ENCODE measurements at places on chromosomes 1 and 21.

DNA sequence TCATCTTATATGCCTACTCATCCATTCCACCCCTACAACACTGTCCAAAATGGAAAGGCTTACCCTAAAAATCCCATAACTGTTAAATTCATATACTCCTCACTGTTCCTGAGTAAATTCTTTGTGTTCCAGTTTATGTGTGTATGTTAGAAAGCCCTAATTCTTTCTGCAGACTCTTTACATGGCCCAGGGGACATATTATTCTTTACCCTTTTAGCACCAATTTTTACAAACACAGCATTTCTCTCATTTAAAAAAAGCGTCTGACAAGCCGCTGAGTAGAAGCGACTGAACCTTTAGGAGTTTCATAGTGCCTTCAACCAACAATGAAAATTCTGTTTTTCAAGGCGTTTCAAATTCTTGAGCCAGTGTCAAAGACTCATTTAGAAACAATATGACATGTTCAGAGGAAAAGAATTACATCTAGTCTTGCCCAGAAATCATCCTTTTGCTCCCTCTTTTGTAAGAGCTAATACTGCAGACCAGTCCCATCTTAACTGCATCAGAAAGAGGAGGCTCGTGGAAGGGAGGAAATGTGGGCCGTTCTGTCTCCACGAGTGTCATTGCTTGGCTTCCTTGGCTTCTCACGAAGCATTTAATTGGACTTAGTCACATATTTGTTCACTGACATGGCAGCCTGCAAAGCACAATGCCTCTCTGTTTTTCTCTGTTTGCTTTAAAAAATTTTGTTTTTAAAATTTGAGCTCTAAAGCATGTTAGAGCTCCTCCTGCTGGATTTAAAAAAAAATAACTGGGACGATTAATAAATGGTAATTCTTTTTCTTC lies 21.3 kb upstream of the C1orf105 start:
- DNase-seq, result no peak

- DNase-seq, result no peak
Measured at GRCh38 chr1:51624855-51625254, 8.0 kb downstream of the OSBPL9 start.

GRCh38 chr1:162599451-162599850 lies 32.8 kb upstream of the DDR2 start:
- no peak for DNase-seq

DNA sequence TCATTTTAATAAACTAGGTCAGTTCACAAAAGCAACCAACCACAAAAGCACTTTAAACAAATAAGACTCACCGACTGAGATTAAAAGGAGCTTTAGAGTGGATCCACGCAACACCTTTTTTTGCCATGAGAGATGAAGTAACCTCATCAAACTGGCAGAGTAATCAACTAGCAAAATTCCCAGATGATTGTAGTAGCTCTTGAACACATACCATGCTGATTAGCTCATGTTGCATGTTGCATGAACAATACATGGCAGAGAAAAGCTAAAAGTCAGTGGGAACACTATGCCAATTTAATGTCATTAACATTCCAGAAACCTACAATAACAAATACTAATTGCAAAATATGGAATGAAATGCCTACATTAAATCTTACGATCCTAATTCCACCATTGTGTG lies 4.1 kb downstream of the WARS2 start:
- DNase-seq, result no peak

- no peak for DNase-seq
Measured at GRCh38 chr21:31172328-31172727, 134.1 kb upstream of the KRTAP19-8 start.

DNA sequence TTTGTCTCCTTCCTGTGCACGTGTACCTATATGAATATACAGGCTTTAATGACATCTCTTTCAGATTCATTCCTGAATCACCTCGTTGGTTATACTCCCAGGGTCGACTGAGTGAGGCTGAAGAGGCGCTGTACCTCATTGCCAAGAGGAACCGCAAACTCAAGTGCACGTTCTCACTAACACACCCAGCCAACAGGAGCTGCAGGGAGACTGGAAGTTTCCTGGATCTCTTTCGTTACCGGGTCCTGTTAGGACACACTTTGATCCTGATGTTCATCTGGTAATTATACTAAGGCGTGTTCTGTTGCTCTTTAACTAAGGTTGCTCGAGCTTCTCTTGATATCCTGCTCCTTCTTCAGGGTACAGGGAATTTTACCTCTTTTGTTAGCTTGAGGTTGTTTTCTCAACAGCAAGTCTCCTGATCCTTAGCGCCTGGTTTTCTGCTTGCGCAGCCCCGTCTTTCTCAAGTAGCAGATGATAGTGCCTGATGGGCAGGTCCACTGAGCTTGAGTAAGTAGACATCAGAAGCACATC lies 55.1 kb downstream of the SLC22A15 start:
- DNase-seq, result no peak

DNA sequence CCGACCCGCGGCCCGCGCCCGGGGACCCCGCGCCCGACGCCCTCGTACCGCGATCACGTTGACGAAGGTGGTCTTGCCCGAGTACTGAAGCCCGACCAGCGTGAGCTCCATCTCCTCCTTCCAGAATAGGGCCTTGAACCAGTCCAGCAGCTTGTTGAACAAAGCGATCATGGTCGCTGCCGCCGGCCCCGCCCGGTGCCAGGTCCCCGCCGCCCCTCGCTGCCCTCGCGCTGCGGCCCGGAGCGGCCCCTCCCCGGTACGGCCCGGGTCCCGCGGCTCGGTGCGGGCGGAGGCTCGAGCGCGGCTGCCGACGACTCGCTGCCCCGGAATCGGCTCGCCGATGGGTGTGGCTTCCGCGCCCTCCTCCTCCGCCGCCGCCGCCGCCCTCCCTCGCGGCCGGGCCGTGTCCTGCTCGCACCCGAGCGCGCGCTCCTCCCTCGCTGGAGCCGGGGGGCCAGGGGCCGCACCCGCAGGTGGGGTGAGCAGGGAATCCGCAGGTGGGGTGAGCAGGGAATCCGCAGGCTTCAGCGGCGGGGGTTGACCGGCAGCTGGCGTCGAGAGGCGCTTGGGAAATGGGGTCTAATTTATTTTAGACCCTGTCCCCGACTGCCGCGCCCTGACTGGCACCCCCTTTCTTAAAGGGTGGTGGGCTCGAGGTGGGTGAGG lies at the start of gene ARL8A:
Gene ARL8A, minus strand, starts transcription at position 336 of the 666 bp plus-strand sequence. Its CDS starts 165 bp downstream, at position 171.
- DNase-seq, result no peak

DNA sequence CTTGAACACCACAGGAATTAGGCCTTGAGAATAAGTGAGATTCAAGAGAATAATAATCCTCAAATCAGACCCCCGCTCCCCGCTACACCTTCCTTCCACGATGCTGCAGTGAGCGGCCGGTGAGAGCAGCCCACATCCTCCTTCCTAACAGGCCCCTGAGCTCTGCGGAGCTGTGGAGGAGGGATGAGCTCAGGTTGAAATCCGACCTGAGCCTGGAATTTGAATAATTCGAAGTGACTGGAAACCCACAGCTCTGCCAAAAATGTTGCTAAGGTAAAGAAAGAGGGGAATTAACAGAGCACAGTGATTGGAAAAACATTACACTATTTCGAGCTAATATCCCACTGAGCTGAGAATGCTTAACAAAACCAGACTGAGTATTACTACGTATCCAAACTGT lies 90.0 kb downstream of the URB2 start:
- no peak for DNase-seq

DNA sequence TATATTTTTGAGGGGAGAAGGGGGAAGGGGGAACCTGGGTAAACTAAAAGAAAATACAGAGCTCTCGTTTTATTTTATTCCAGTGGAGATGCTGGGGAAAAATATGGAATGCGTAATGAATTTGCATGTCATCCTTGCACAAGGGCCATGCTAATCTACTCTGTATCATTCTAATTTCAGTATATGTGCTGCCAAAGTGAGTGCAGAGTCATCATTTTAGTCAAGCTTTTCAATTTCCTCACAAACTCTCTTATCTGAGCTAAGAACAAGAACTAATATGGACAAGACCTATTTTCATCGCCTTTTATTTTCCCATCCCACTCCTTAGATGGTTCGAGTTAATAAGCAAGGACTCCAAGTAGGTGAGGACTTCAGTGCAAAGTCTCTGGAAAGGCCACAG lies 13.2 kb downstream of the ADORA3 start:
- no peak for DNase-seq

- no peak for DNase-seq
Measured at GRCh38 chr1:13860031-13860430, 160.0 kb downstream of the PRDM2 start.

DNA sequence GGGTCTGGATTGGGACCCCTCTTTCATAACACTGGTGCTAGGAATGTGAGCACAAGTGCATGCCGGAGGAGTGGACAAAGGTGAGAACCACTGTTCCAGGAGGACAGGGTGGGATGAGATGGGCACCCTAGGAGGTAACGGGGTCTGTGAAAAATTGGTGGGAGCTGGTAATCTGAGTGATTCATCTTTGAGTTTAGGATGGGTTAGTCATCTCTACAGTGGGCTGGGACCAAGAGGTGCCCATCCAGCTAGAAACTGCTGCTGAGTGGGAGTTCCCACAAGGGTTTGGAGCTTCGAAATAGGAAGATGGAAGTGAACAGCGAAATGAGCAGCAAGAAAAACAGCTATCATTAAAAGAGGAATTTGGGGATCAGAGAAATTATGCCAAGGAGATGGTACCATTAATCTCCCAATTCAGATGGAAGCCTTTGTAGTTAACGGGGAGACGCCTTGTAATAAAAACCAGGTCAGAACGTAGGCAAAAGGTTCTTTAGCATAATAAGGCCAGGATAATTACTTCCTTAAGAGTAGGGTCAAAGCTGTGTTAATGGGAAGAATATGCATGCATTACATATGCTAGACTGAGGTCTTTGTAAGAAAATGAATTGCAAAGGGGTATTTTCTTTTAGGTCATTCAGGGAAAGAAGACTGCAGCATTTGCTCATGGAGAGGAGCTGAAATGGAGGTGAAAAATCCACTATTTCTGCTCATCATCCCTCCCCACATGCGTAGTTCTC lies 55.5 kb downstream of the OLFML3 start:
- DNase-seq, result no peak

DNA sequence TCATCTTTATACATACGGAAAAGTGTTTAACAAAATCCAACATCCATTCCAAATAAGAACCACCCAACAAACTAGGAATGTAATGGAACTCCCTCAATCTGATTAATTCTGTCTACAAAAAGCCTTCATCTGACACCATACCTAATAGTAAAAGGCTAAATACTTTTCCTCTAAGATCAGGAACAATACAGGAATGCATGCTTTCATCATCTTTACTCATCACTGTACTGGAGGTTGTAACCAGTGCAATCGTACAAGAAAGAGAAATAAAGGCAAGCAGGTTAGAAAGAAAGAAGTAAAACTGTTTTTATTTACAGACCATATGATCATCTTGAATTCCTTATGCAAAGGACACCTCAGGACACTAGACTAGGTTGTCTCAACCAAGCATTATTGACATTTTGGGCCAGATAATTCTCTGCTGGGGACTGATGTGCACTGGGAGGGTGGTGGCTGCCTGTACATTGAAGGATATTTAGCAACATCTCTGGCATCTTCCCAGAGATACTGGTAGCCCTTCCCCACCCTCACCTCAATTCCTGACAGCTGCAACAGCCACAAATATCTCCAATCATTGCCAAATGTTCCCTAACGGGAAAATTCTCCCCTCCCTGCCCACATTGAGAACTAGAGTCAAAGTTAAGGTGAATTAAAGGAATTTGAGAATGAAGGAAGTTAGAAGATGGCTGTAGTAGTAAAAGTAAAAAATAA lies 30.6 kb upstream of the INSL5 start:
- no peak for DNase-seq

- DNase-seq, result peak; percentile 34
Measured at GRCh38 chr21:45128613-45129188, 54.3 kb downstream of the ADARB1 start.

DNA sequence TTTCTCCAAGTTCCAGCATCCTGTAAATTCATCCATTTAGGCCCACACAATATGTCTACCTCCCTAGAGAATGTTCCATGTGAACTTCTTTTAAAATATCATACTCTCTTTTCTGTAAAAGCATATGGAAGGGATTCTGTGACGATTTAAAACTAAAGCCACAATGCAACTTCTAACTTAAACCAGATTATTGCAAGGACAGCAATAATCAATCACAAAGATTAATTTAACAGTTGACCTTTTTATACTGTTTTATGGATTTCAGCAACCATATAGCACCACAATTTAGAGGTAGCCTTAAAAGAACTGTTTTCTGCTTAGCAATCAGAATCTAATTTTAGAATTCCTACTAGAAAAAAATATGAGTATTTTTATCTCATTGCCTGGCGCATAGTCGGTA lies 58.3 kb downstream of the DSCAM start:
- DNase-seq, result no peak

- no peak for DNase-seq
Measured at GRCh38 chr1:9065213-9065751, 4.2 kb downstream of the SLC2A5 start.

GRCh38 chr1:223887747-223888418 lies 42.1 kb upstream of the TP53BP2 start:
- DNase-seq, result no peak

GRCh38 chr1:23825762-23826522 lies 713 bp upstream of the HMGCL start:
- DNase-seq, result no peak

DNA sequence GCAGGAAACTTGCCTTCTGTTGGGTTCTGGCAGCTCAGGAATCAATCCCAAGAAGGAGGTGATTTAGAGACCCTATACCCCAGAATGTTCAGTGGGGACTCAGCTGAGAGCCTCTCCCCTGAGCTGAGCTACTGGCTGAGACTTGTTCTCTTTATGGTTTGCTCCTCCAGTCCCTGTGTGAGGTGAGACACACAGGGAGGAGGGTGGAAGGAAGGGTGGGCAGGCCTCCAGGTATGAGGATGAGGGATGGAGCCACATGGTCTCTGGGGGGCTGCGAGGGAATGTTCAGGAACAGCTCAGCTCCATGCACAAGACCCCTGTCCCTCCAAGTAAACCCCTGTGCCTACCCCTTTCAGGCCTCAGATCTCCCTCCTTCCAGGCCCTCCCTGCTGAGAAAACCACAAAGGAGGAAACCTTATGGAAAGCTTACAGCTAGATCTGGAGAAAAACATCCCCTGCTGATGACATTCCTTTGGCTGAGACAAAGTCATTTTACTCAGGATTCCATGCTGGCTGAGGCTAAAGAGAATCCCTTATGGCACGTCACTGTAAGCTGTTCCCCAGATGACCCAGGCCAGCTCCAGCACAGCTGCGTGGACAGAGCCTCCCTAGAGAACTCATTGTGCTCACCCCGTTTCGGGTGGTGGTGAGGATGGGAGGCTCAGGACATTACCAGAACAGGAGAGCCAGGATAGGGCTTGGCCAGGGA lies 91.5 kb upstream of the IPO9 start:
- DNase-seq, result no peak

GRCh38 chr1:56531624-56532349 lies 47.6 kb downstream of the PLPP3 start:
- no peak for DNase-seq

DNA sequence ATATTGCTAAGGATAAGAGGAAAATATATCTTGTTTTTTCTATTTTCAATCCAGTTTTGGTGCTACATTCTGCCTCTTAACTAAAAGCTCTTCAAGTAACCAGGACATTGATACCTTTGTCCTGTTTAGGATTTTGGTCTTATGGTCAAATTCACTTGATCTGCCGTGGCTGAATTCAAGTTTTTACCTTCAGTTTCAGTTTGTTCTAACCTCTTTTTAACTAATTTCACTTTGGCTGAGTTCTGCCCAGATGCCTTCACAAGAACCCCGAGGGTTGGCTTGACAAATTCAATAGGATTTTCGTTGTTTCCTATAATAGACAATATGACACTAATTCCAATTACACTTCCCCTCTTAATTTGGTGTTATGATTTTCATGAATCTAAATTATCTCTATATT lies 84.5 kb upstream of the C1orf21 start:
- no peak for DNase-seq
